M059J (cell line): ENCODE measurements at places on chromosomes 12 and 14. TPM values are rescaled to one million over a fixed set of nuclear protein-coding genes. Genes with fewer than 3 reads are reported as not detected.

DNA sequence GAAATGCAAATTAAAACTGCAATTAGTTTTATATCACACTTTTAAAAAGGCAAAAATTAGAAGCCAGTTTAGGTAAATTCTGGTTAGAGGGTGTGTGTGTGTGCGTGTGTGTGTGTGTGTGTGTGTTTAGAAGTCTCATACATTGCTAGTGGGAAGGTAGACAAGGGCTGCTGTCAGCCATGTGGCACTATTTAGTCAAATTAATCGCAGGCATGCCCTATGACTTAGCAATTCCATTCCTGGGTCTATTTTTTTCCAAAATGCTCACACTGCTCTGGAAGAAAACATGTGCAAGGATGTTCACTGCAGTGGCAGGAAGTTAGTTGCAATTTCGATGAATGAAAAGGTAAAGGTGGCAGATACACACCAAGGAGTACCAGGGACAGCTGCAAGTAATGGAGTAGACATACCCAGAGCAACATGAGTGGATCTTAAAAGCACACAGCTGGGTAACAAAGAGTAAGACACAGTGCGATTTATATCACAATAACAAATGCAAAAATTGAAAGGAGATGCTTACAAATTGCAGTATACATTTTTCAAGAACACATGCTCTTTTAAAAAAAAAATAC lies 11.6 kb downstream of the CAPZA3 start:
- peak; percentile 6 for DNase-seq

- DNase-seq = peak; percentile 37
Observed at GRCh38 chr14:68840454-68840853, 47.6 kb upstream of the ZFP36L1 start.

DNA sequence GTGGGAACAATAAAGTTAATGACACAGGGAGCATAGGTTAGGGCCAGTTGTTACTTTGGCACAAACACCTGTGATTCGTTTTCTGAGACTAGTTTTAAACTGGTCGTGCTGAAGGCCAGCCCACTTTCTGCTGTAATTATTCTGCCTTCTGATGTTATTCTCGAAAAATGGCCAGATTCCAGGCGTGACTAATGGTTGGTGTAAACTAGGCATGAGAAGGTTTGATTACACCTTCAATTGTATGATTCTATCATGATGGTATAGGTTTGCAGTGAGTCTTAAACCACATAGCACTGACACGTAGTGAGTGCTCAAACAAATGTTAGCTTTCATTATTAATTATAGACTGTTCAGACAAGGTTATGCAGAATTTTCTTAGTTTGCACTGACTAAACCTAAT lies 39.0 kb downstream of the CKB start:
- DNase-seq = peak; percentile 93

GRCh38 chr14:102255401-102256190 lies 49.4 kb downstream of the MOK start:
- DNase-seq = no peak

GRCh38 chr12:131222329-131223139 lies 268.8 kb downstream of the ADGRD1 start:
- DNase-seq = peak; percentile 15

GRCh38 chr14:54881235-54881760 lies 21.3 kb downstream of the GCH1 start:
- peak; percentile 63 for DNase-seq

GRCh38 chr12:28065374-28065773 lies 92.8 kb upstream of the PTHLH start:
- DNase-seq = no peak

The PCED1B gene
- 2.8 and 4.5 TPM in 2 replicates for total RNA-seq

The RPL10L gene
- total RNA-seq = not detected in 2 replicates

The FBRSL1 gene
- total RNA-seq = 1.6 and 3.2 TPM in 2 replicates
